ENCODE measurements at places on chromosomes 5 and 9. TPM values are rescaled to one million over a fixed set of nuclear protein-coding genes. Genes with fewer than 3 reads are reported as not detected.
A peak's percentile ranks its signal among the peaks of the same experiment; 100 is the strongest.

ADRB2 gene
- total RNA-seq, result 0.26 TPM

PCDHA1 gene
- total RNA-seq, result 0.61 TPM

CARTPT gene
- not detected for total RNA-seq

GRCh38 chr5:53429706-53430105 is 50.7 kb upstream of the FST start:
- no peak overlapping the region for H3K27ac ChIP-seq
- no peaks in the 10 kb centered on the region for H3K27me3 ChIP-seq
- no peaks in the 10 kb centered on the region for H3K36me3 ChIP-seq

DNA sequence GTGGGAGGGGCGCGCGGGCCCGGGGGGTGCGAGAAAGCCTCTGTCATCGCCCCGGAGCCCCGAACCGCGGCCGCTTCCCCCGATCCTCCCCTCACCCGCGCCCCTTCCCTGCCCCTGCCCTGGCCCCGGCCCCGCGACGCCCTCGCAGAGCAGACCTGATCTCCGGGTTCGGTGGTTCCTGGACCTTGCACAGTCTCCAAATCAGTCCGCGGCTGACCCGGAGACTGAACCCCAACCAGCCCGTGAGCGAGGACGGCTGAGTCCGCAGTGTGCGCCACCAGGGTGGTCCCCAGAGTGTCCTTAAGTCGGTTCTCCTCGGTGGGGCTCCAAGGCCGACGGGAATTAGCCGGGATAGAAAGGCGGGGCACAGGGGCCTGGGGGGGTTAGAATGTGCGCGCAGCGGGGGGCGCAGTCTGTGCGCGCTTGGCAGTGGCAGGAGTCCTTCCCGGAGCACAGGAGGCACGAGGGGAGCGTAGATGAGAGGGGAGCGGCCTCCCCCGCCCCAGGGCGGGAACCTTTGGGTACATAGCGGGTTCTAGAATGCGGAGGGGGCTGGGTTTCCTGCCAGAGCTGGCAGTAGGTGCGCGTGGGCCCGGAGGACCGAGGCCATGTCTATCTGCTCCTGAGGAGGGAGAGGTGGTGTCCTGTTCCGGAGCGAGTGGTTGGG is 779 bp downstream of the PKN3 start:
- peak; percentile 63 for DNase-seq
- H3K4me3 ChIP-seq, result peak overlapping the region; percentile 88
- no peaks in the 10 kb centered on the region for H3K4me1 ChIP-seq
- no peaks in the 10 kb centered on the region for H3K36me3 ChIP-seq

GRCh38 chr5:90873033-90873517 is 314.5 kb downstream of the ADGRV1 start:
- no peaks in the 10 kb centered on the region for H3K27me3 ChIP-seq
- peaks cover 8% of the 10 kb centered on the region for H3K36me3 ChIP-seq
- no peaks in the 10 kb centered on the region for H3K4me1 ChIP-seq
- no peak for DNase-seq
- no peak overlapping the region for H3K27ac ChIP-seq
